ENCODE measurements at places on chromosomes 16 and 17. TPM values are rescaled to one million over a fixed set of nuclear protein-coding genes. Genes with fewer than 3 reads are reported as not detected.

Gene C16orf96
- total RNA-seq: not detected

Gene PAM16
- total RNA-seq: 13.6 TPM

Gene RHBDL1
- total RNA-seq: 2.7 TPM

Gene GP1BA
- total RNA-seq: not detected

Gene CACNA1H
- 12.6 TPM for total RNA-seq

Gene GLP2R
- total RNA-seq: not detected

Gene USH1G
- total RNA-seq: 0.03 TPM

Gene ALDOC
- total RNA-seq: 260 TPM

Gene SOX8
- total RNA-seq: 0.72 TPM

Gene BICDL2
- 0.40 TPM for total RNA-seq

Gene ZNF267
- 7.2 TPM for total RNA-seq

Gene RARA
- total RNA-seq: 19.7 TPM

Gene PPL
- 7.7 TPM for total RNA-seq

Gene KRT16
- 1.3 TPM for total RNA-seq

Gene MPDU1
- total RNA-seq: 36.2 TPM

Gene MT4
- not detected for total RNA-seq

Gene CNP
- total RNA-seq: 51.7 TPM

Gene SLC13A2
- total RNA-seq: not detected

Gene PYDC1
- not detected for total RNA-seq

Gene SBK1
- 0.03 TPM for total RNA-seq

Gene ARL5C
- total RNA-seq: not detected

Gene MAP2K6
- 0.72 TPM for total RNA-seq

Gene ANKRD40CL
- total RNA-seq: not detected

Gene FNDC8
- not detected for total RNA-seq

Gene ABCA9
- 12.0 TPM for total RNA-seq

Gene ABCA8
- 198 TPM for total RNA-seq

Gene SLC52A1
- total RNA-seq: 0.13 TPM

Gene CTF1
- 4.0 TPM for total RNA-seq

Gene FLYWCH2
- 44.4 TPM for total RNA-seq

Gene CFAP97D1
- not detected for total RNA-seq

Gene SLC5A11
- total RNA-seq: not detected

Gene CA7
- not detected for total RNA-seq

Gene UTS2R
- not detected for total RNA-seq

Gene CORO7
- 11.2 TPM for total RNA-seq

Gene ACADVL
- total RNA-seq: 253 TPM

Gene C17orf67
- 0.91 TPM for total RNA-seq

Gene DNAH2
- total RNA-seq: 0.39 TPM

Gene HSD17B2
- not detected for total RNA-seq

Gene NUP88
- total RNA-seq: 52.4 TPM

Gene WFDC1
- 25.1 TPM for total RNA-seq
